Stimulated activated CD4-positive, alpha-beta T cell treated with anti-CD3 and anti-CD28 coated beads, TNF-alpha, amount 100 ng/mL, for 1 hour (primary cell): ENCODE measurements at places on chromosomes 11 and 22.

- DNase-seq: no peak
These were observed 18.5 kb downstream of the MMP13 start for GRCh38 chr11:102936864-102937509.

DNA sequence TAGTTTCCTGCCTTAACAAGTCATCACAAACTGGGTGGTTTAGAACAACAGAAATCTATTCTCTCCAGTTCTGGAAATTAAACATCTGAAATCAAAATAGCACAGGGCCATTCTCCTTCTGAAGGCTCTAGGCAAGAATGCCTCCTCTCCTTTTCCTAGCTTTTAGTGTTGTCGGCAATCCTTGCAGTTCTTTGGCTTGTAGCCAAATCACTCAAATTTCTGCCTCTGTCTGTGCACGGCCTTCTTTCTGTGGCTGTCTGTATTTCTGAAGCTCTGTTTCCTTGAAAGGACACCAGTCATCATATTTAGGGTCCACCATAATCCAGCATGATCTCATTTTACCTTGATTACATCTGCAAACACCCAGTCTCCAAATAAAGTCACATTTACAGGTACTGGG is 795.5 kb downstream of the METTL15 start:
- no peak for DNase-seq

GRCh38 chr11:91859666-91860065 is 365.0 kb upstream of the FAT3 start:
- no peak for DNase-seq

- DNase-seq: no peak
These were observed 129.0 kb upstream of the TIMP3 start for GRCh38 chr22:32672542-32672941.

GRCh38 chr22:36577019-36577418 is 48.1 kb upstream of the EIF3D start:
- no peak for DNase-seq

DNA sequence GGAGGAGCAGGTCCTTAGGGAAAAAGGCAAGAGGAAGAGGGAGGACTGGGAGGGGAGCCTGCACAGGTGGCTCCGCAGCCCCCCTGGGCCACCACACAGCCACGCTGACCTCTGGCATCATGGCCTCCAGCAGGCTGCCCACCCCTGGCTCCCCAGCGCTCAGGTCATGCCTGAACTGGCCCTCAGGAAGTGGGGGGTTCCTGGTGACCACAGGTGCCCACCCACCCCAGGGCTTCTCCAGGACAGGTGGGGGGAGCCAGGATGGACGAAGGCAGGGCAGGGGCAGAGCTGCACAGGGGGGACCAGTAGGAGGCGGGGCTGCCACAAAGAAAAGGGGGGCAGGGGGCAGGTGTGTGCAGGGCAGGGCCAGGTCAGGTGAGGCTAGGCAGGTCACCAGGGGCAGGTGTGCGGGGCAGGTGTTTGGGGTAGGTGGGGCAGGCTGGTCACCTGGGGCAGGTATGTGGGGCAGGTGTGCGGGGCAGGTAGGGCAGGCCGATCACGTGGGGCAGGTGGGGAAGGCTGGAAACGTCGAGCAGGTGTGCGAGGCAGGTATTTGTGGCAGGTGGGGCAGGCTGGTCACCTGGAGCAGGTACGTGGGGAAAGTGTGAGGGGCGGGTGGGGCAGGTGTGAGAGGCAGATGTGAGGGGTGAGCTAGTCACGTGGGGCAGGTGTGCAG is 997 bp downstream of the DEAF1 start:
- no peak for DNase-seq

- DNase-seq: no peak
These were observed 29.4 kb downstream of the AMBRA1 start for GRCh38 chr11:46564459-46564858.

GRCh38 chr11:78830277-78830819 is 255.7 kb upstream of the NARS2 start:
- DNase-seq: no peak

DNA sequence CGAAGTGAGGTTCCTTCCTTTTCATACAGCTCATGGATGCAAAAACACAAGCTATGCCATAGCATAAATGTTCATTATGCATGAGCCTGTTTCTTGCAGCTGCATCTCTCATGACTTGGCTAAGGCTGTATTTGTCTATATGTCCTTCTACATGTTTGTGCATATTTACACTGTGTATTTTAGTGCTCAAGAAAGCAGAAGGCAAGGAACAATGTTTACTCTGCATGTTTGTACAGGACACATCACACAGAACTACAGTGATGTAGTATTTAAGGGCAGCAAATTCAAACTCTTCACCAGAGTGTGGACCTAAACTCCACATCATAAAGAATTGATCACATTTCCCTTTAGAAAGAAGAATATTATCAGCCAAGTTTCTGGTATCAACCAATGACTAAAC is 170.3 kb downstream of the CADM1 start:
- DNase-seq: no peak

DNA sequence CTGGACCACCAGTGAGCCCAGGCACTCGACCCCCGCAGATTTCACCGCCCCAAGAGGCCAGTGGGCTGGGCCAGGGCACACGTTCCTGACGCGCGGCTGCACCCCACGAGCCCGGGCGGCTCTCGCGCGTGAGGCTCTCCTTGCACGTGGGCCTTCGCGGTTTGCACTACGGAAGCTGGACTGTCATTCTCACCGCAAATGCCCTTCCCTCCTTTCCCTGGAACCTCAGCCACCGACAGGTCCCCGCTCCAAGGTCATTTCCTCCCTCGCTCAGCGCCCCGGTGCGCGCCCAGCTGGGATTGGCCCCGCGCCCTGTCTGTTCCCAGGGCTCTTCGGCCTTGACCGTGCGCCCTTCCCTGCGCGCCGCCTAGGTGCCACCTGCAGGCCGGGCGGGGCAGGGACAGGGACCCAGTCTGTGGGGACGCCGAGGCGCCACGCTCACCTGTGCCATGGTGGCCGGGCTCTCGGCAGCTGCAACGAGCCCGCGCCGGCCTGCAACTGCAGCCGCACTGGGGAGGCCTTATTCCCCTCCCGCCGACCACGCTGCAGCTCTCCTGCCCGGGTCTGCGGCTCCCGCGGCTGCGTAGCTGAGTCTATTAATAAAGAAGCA is 2.1 kb upstream of the CPT1A start:
- peak; percentile 58 for DNase-seq

GRCh38 chr11:76578654-76579055 is 91.9 kb downstream of the LRRC32 start:
- DNase-seq: no peak

DNA sequence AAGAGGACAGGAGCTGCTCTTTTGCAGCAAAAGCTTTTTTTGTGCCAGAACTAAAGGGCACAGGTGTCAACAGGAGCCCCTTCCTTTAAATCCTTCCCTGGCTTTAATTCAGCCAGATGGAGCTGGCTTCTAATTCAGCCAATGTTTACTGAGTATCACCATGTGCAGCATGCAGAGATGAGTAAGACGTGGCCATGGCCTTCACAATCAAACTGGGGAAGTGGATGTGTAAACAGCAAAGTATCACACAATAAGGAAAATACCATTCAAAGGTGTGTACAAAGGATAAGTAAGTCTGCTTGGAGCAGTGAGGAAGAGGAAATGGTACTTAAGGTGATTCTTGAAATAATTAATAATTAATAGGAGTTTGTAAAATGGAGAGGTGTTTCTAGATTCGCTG is 243.4 kb downstream of the NXPE2 start:
- no peak for DNase-seq
